Activated CD4-positive, alpha-beta T cell treated with anti-CD3 and anti-CD28 coated beads for 48 hours (primary cell): ENCODE measurements at places on chromosomes 7 and 10.

GRCh38 chr10:25492040-25492439 is 317.2 kb downstream of the GPR158 start:
- no peak for DNase-seq

DNA sequence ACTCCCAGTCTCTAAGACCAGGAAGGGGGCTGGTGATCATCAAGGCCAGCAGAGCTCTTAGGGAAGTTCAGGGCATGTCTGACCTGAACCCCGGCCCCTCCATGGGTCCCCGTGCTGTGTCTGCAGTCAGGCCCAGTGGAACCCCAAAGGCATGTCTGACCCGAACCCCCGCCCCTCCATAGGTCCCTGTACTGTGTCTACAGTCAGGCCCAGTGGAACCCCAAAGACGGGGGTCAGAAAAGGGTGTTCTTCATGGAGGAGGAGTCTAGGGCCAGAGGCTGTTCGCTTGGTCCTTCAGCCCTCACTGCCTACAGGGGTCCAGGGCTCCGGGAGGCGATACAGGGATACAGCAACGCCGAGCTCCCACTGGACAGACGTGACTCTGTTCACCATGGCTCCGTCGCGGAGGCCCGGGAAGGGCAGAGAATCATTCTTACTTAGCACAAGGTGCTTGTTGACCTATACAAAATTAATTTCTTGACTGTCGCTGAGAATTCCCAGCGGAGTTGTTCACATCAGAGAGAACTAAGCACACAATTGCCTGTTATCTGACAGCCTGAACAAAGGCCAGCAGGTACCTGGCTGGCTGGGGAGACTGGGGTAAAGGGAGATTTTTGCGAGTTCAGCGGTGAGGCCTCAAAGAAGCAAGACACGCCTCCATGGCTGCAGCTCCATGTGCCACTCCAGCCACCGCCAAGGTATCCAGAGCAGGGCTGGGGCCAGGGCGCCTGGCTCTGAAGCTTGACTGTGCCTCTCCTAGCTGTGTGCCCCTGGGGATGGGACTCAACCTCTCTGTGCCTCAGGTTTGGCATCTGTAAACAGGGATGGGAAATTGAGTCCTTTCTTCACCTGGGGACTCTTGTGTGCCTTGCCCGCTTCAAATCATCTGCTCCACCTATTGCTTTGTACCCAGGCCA is 26.8 kb downstream of the EN2 start:
- no peak for DNase-seq

DNA sequence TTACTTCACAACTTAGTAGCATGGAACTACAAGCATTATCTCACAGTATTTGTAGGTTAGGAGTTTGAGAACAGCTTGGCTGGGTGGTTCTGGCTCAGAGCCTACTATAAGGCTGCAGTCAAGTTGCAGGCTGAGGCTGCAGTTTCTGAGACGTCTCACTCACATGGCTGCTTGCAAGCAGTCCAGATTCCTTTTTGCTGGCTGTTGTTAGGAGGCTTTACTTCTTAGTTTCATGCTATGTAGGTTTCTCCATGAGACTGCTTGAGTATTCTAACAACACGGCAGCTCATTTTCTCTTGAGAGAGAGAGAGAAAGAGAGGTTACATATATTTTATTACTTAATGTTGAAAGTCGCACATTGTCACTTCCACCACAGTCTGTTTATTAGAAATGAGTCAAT is 1073.9 kb downstream of the NXPH1 start:
- DNase-seq = no peak

DNA sequence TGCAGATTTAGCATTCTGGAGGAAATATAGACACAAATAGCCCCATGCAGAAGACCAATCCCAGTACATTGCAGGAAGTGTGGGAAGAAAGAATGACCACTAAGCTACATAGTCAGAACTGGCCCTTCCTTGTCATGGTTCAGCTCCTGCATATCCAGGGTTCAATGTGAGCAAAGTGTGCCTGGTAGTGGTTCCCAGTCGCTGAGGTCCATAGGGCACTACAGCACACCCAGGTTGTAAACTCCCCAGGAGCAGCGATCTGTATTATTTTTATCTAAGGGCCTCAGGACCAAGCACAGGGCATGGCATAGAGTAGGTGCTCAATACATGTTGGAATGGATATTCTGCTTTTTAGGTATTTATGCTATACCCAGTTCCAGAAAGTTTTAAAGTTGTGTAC is 114.4 kb downstream of the RTKN2 start:
- no peak for DNase-seq

GRCh38 chr7:66877577-66878300 is 43.3 kb upstream of the TMEM248 start:
- no peak for DNase-seq

DNA sequence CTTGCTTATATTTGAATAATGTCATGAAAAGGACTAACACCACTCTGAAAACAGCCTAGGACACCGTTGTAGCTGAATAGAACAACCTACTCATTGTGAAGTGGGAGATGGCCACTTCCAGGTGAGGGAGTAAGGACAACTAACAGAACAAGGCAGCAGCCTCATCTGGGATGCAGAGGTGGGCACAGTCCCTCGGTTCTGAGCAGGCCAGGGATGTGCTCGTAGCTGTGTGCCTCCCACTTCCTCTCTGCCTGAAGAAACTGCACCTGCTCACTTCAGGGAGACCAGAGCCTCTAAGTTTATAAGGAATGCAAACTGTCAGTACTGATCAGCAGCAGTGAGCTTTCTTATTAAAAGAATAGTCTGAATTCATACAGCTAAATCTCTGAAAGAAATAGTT is 2.5 kb downstream of the VSTM4 start:
- no peak for DNase-seq

GRCh38 chr10:7410301-7410861 is 453 bp downstream of the SFMBT2 start:
- DNase-seq = peak; percentile 67

- DNase-seq = no peak
Observed at GRCh38 chr7:138170298-138170697, 94.0 kb downstream of the AKR1D1 start.

DNA sequence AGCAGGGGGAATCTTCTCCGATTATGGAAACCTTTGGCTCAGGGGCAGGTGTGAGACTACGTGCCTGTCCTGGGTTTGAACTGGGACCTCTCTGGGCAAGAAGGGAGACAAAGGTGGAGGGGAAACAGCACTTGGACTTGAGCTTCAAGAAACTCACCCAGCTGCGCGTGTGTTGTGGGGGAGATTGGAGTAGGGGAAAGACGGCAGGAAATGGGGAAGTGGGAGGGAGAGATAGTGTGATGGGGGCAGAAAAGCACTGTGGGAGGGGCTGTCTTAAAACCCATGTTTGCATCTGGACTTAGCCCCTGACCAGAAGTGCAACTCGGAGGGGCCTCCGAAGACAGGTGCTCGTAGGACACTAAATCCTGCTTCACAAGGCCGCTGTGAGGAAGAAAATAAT is 107.0 kb downstream of the HIP1 start:
- DNase-seq = no peak

DNA sequence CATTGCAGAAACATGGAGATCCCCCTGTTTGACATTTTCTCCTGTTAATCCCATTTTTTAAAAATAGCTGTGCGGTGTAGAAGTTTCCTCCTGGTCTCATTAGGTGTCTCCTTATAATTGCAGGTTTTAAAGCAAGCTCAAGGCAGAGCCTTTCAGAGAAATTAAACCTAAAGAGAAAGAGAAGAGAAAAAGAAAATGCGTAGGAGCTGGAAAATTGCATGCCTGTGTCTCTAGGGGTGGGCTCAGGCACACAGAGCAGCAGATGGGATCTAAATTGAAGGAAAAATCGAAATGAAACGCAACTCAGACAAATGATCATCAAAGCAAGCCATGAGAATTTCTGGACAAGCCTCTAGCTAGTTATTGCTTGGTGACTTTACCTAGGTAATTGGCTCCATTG is 40.1 kb downstream of the GPR26 start:
- DNase-seq = no peak

GRCh38 chr10:101071885-101072433 is 10.2 kb downstream of the KAZALD1 start:
- DNase-seq = no peak

DNA sequence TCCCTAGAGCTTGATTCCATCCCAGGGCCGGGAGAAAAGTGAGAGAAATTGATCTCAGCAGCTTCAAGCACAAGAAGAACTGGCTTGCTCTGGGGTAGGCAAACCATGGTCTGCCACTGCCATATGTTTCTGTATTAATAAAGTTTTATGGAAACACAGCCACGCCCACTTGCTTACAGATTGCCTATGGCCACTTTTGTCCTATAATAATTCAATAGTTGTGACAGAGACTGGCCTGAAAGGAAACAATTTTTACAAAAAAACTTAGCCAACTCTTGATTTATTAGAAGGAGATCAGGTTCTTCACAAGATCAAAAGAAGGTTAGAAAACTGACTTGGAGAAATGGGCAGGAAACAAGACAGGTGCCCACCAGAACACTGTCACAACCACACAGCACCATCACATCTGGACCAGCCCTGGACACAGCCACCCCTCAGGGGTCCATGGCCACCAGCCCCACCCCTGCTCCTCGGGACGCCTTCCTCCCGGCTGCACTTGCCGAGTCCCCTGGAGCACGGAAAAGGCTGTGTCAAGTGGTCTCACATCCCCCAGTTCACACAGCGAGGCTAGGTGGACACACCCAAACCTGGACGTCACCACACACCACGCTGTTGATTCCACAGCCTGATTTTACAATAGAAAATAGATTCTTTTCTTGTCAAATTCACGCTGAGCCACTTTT is 85.4 kb downstream of the PTPRN2 start:
- no peak for DNase-seq

DNA sequence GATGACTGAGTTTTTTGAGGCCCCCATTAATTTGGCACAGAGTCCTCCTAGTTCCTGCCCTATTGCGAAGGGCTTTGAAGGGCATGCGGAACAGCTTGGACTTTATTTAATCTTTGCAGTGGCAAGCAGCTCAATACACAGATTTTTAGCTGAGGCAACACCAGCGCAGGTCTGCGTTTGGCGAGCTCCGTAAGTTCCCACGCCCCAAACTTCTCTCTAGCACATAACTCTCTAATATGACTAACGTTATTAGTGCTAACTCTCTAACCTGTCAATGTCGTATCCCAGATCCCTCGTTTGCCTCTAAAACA is 366 bp upstream of the TAF3 start:
- no peak for DNase-seq

DNA sequence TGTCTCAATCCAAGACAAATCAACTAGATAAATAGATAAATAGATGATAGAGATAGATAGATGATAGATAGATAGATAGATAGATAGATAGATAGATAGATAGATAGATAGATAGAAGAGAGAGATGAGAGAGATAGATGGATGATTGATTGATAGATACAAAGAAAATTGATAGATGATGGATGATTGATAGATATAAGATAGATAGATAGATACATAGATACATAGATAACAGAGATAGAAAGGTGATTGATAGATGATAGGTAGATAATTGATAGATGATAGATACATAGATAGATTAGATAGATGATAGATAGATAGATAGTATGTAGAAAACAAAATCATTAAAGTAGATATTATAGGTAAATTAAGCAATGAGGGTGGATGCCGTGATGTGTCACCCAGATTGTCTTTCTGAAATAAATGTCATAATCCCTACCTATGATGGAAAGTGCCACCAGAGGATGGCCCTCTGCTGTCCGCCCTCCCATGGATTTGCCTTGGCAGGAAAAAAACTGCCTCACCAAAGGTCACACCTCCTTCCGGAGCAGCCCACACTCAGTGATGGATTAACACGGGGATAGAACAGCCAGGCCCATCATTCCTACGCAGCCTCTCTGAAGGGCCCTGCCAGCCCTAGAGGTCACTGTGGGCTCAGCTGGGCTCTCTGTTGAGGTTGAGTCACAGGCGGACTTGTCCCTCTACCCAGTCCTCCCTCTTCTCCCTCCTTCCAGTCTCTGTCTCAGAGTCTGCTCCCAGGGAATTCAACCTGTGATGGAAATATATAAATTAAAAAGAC is 50.8 kb downstream of the KCNH2 start:
- DNase-seq = no peak

DNA sequence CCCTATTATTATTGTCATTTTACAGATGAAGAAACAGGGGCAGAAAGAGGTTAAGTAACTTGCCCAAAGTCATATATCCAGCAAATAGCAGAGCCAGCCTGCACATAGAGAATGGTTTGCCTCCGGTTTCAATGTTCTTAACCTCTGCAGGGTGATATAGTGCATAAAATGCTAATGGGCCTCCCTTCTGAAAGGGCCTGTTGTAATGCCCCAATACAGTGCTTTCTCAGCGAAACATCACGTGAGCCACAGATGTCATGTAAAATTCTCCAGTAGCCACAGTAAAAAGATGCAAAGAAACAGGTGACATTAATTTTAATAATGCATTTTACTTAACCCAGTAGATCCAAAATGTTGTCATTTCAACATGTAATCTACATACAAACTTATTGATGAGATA is 38.1 kb downstream of the LRGUK start:
- no peak for DNase-seq

DNA sequence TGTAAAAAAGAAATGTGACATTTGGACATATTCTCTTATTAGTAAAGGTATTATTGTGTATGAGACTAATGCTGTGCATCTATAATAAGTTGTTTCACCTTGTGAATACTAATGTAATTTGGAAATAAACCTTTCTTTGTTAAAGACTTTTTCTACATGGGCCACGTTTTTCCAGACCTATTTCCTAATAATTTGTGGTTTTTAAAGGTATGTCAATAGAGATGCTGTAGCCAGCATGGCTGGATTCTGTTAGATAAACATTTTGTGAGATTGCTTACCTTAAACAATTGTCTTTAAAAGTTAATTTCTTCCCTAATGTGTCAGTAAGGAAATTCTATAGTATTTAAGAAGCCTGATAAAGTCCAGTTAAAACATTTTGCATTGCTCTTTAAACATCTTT is 56.0 kb downstream of the KAT6B start:
- no peak for DNase-seq

DNA sequence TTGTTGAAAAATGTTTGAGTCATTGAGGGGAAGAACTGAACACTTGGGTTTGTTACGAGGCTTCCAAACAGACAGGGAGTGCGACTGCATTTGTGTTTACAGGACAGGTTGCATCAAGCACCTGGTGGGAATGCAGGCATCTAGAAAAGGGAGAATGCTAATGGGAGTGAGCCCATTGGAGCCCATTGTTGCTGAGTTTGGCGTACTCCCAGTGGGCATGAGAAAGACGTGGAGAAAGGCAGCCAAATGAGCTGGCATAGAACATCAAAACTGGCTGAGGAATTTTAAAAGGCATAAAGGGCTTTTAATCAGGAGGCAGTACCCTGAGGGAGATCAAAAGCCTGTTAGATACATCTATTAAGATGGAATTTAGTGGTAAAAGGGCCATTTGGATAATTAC is 171.6 kb upstream of the NPSR1 start:
- no peak for DNase-seq

DNA sequence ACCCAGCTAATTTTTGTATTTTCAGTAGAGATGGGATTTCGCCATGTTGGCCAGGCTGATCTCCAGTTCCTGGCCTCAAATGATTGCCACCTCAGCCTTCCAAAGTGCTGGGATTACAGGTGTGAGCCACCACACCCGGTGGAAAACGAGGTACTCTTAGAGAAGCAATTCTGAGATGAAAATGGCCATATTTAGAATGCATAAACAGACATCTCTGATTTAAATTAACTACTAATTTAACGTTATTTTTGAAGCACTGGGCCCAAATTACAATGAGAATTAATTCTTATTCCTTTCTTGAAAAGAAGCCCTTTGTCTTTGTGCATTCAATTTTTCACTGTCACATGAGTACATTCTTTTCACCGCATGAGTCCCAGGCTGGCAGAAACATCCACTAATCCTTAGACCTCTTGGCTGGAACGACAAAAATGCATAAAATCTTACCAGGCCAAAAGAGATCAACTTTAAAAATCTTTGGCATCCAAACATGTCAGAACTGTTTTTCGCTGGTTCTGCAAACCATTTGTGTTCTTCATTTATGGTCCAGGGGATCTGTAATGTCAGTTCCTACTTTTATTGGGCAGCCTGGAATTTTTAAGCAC is 60.1 kb upstream of the CAPZA2 start:
- no peak for DNase-seq
